ENCODE measurements at places on chromosomes 1 and 21. TPM values are rescaled to one million over a fixed set of nuclear protein-coding genes. Genes with fewer than 3 reads are reported as not detected.
A peak's percentile ranks its signal among the peaks of the same experiment; 100 is the strongest.

The ANGPTL1 gene
- 3.7 TPM for total RNA-seq

The ZNF695 gene
- total RNA-seq, result 5.8 TPM

DNA sequence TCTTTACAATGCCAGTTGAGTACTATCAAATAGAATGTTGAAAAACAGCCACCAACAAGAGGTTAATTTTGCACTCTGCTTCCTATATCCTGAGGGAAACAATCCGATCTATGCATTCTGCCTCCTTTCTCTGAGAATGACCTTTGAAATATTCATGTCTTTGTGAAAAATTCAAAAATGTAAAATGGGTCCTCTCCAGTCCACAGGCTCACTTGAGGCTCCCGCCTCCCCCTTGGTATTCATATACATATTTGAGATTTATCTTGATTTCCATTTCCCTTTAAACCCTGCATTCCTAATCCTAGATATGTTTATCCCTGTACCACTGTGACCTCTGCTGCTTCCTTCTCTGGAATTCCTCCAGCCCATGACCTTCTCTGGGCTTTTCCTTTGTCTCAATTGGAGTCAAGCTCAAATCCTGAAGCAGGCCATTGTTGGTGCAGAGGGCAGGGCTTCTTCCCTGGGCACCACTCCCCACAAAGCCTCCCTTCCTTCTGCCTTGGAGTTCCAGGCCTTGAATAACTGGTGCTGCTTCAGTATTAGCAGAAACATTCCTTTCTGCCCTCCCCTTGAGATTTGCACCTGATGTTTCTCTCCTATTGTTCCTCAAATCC lies 296.8 kb downstream of the PBX1 start:
- no peak for DNase-seq

GRCh38 chr1:69987881-69988280 lies 217.5 kb downstream of the LRRC40 start:
- DNase-seq, result no peak

- peak; percentile 60 for DNase-seq
These were observed at the start of gene DDAH1 for GRCh38 chr1:85465099-85465785. TSS of gene DDAH1 (minus strand) at chr1:85465159. CDS start at chr1:85465045, 114 bp downstream.

DNA sequence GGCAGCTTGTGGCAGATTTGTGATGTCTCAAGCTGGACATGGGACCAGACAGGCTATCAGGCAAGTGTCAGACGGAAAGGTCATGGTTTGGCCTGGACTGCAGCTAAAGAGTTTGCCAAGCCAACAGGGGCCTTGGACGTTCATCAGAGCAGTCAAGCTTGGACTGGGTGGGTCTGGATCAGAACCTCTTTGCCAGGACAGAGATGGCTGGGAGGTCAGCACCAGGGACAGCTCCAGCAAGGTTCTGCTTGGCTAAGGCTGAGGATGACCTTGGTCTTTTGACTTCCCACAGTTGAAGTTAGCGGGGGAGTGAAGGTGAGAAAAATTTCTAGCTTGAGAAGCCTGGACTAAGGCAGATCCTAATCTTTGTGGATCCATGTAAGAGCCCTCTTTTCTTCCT lies 68.1 kb downstream of the GRIK3 start:
- no peak for DNase-seq

DNA sequence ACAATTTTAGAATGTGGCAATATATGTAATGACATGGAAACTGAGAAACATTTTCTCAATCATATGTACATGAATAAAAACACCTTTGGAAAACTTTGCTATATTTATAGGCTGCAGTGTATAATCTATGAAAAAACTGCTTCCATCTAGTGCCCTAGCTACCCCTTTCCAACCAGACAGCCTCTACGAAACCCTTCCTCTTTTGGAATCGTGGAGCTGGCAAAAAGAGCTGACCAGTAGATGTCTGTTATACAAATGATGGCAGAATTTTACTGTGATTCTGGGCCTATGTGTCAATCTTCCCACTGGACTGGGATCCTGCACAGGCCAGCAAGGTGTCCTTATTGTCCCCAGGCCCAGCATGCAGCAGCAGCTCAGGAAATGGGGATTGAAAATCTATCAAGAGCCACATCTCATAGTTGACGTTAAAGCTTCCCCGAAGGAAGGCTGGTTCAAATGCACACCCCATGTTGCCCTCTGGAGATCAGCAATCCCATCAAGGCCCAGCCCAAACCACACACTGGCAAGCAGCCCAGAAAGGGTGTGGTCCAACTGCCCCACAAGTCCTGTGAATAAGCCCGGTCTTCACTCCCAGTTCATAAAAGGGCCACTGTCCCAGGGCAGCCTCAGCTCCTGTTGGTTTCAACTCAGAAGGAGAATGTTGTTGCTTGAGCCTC lies 8.8 kb upstream of the FAM20B start:
- DNase-seq, result peak; percentile 98

- DNase-seq, result no peak
These were observed 872 bp downstream of the TSTD1 start for GRCh38 chr1:161037661-161038522.

- no peak for DNase-seq
These were observed 1.1 kb downstream of the SLC50A1 start for GRCh38 chr1:155136748-155137147.

DNA sequence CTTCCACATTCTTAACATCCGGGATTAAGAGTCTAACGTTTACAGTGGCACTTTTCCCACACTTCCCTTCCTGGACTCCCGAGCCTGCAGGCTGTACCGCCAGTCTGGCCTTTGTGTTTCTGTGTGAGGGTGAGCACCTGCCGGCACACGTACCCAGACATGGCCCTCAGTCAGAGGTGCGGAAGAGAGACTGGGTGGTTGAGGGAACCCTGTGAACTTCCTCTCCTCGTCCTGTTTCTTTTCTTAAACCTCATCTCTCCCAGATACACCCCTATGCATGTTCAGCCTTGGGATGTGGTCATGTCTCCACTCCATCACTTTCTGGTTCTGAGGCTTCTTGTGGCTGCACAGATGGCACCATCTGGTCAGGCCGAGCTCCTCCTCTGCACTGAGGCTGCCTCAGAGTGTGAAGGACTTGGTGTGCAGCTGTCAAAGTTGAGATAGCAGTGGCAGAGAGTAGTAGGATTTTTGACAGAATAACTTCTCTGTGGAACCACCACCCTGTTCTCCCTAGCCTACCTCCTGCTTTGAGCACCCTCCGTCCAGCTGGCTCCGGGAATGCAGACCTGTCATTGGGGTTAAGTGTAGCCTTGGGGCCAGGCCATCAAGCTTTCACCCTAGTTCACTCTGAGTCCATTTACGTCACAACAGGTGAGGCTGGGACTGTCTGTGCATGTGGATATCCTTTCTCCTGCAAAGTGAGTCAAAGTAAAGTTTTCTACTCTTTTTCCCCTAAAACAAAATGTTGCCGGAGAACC lies 31.4 kb downstream of the VASH2 start:
- peak; percentile 75 for DNase-seq

DNA sequence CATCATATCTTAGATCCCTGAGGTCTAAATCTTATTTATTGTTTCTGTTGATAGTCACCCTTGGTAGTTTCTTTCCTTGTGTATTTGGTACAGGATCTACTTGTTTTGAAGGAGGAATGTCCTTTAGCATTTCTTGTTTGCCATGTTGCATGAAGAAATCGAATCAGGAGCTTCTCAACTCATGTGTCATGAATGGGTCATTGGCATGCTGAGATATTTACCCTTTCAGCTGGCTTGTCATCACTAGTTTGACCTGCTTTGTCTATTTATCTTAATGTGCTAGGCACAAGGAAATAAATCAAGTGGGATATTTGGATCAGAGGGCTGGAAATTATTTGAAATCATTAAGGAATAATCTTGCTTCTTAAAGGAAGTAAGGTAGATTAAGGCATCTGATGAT lies 23.8 kb downstream of the THEM4 start:
- no peak for DNase-seq

DNA sequence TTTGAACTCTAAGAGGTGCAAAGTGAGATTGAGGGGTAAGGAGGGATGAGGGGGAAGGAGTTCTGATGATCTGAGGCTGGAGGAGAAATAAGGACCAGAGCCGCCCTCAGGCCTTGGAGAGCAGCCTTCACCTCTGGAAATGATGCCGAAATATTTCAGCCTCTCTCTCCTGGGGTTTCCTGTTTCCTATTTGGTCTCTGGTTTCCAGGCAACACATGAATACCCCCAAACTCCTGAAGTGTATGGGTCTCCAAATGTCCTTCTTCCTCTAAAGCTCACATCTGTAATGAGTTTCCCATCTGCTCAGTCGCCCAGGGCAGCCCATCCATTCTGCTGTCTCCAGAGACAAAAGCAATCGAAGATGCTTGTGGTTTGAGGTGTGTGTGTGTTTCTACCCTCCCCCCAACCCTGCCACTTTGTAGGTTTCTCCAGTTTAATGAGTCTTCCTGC lies 52.0 kb upstream of the FAM20B start:
- no peak for DNase-seq

DNA sequence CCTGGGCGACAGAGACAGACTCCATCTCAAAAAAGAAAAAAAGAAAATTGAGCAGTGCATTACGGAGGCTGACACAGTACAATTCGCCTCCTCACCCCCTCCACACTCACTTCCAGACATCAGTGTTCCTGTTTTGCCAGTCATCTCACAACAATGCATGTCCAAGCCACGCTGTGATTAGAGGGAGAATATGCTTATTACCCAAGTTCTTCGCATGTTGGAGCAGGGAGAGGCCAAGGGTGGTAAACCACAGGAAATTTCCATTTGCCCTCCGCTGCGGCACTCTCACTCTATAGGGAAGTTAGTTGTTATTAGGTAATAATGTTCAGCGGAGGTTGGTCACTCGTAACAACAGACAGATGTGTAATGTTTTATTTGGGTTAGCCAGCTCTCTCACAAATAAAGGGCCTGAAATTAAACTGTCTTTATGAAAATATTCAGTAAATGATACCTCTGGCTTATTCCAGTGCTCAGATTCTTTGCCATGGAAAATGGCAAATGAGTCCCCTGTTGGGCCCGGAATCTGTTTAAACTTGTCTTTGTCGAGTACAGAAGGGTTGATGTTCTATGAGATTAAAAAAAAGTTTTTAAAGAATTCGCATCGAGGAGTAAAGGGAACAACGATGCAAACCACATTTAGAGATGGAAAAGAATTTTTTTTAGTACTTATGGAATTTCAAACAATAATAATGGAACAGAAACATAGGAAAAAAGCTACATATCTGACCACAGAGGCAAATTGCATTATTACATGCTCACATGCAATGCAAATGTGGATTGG lies 33.1 kb downstream of the KCNJ15 start:
- peak; percentile 100 for DNase-seq

- peak; percentile 32 for DNase-seq
These were observed at the start of gene NUP210L for GRCh38 chr1:154154534-154155191. TSS of gene NUP210L (minus strand) at chr1:154155073.

DNA sequence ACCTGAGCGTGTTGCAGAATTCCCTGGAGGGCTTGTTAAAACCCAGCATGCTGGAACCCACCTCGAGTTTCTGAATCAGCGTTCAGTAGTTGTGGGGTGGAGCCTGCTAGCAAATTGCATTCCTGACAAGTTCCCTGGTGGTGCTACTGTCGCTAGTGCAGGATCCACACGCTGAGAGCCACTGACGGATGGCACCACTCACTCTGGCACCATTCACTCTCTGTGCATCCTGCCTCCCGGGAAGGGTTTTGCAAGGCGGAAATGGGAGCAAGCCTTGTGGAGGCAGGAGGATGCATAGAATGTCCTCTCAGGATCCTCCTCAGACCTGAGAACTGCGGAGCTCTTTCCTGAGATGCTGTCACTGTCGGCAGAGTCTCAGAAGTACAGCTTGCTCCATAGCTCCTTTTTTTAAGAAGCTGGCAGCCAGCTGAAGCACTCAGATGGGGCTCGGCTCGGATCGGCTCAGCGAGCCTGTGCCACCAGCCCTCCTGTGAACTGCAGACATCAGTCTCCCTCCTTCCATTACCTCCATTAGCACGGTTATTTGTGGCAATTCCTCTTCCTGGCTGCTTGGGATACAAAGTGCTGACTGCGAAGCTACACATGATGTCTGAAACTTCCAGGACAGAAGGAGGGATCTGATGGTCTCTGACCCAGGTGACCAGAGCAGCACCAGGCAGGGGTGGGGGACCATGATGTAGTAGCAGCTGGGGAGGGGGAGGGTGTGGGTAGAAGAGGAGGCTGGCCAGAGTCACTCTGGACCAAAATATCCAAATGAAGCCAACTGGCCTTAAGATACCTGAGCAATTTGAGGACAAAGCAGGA lies 89.6 kb downstream of the C1orf94 start:
- DNase-seq, result no peak

- DNase-seq, result no peak
These were observed 73.3 kb downstream of the CNIH3 start for GRCh38 chr1:224689374-224689773.

GRCh38 chr1:31364561-31365250 lies 8.2 kb downstream of the FABP3 start:
- no peak for DNase-seq

The ARTN gene
- not detected for total RNA-seq

The ADAMTS1 gene
- total RNA-seq, result 82.8 TPM

The C1orf53 gene
- total RNA-seq, result 11.1 TPM

DNA sequence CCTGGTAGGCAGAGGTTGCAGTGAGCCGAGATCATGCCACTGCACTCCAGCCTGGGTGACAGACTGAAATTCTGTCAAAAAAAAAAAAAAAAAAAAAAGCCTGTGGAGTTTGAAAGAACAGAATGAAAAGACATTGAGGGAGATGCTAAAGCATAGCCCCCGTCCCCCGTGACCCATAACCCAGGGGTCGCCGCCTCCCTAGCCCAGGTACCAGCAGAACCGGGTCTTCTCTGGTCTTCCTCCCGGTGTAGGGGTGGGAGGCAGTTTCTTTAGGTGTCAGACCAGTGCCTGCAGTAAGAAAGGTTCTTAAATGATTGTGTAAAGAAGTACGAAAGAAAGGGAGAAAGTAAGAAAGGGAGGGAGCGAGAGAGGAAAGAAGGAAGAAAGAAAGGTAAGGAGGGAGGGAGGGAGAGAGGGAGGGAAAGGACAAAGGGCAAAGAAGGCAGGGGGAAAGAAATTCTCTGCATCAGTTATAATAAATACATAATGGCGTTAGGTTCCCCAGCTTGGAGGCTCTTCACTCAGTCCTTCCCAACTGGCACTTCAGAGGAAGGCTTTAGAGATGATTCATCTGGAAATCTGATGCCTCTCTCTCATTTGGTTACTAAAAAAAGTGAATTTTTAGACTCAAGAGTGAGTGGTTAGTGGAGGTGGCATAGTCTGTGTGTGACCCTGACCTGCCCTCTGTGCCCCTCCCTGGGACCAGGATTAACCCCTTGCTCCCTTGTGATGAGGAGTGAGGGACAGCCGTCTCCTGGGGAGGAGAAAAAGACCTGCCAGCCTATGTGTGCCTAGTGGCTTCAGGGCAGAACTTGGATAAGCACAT lies 1.1 kb downstream of the IL24 start:
- DNase-seq, result peak; percentile 73

DNA sequence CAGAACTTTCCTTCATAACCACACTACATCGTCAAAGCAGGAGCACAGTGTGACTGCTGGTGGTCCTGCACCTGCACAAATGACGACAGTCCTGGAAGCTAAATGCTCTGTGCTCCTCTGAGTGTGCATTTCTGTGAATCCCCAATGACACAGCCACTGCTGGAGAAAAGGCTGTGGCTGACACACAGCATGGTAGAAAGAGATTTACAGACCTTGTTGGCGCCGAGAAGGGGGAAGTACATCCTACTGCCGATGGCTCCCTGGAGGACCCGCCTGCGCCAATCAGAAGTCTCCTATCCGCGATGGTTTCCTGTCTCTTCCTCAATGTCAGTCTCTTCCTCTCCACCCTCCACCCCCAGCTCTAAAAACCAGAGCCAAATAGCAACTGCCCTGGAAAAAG lies 115.4 kb upstream of the RAB4A start:
- no peak for DNase-seq

GRCh38 chr1:209586221-209586740 lies 2.8 kb downstream of the CAMK1G start:
- DNase-seq, result no peak

The L1TD1 gene
- total RNA-seq, result not detected

All from LHCN-M2 (cell line).